ENCODE measurements at places on chromosomes 11 and 22.

- peak; percentile 24 for DNase-seq
These were observed 11.0 kb downstream of the MPZL3 start for GRCh38 chr11:118240999-118241763.

- no peak for DNase-seq
These were observed 47.5 kb upstream of the C11orf87 start for GRCh38 chr11:109374441-109374840.

GRCh38 chr11:65381716-65382032, 772 bp downstream of the SLC25A45 start:
- DNase-seq: peak; percentile 56

- DNase-seq: no peak
These were observed 2.5 kb upstream of the POLD4 start for GRCh38 chr11:67355794-67356386.
